Hematopoietic multipotent progenitor cell (in vitro differentiated cells): ENCODE measurements at places on chromosomes 6 and 20.
A peak's percentile ranks its signal among the peaks of the same experiment; 100 is the strongest.

DNA sequence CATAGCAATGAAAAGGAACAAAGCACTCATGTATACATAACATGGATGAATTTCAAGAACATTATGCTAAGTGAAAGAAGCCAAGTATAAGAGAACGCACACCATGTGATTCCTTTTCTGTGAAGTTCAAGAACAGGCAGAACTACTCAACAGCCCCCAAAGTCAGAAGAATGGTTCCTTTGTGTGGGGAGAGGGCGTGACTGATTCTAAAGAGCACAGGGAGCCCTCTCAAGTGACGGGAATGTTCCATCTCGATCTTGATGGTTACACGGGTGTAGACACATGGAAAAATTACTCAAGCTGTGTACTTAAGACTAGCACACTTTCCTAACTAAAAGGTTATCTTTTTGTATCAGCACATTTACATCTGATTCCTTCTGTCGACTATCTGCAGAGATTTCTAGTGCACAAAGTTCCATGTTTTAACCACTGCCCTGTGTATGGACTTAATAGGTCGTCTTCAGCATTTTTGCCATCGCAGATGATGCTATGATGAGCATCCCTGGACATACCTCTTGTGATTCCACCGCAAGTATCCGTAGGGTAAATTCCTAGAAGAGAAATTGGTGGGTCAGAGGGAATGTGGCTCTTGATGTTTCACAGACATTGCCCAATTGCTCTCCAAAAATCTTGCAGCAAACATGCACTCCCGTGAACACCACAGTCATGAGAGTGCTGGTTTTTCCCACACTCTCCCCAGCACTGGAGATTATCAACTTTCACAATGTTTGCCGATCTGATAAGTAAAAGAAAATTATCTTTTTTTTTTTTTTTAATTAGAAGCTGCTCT, 279.3 kb downstream of the BMP7 start:
- no peak for DNase-seq

- DNase-seq = no peak
Measured at GRCh38 chr6:108916026-108916686, 67.9 kb downstream of the ARMC2 start.

DNA sequence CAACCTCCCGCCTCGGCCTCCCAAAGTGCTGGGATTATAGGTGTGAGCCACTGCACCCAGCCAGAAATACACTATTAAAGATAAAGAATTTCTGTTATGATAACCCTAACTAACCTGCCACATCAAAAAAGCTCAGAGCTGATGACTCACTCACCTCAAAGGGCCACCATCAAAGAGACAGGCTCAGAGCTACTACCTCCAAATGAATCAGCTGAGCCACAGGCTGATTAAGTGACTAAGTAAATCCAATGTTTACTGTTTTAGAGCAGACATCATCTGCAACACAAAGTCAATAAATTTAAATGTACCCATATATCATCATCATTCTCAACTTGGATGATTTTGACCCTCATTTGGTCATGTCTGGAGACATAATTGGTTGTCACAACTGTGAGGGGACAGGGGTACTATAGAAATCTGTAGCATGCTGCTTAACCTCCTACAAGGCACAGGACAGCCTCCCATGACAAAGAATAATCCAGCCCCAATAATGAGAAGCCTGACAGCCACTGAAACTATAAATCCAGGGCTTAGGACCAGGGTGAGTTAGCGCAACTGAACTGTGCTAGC, 106.5 kb downstream of the ATP9A start:
- peak; percentile 28 for DNase-seq

DNA sequence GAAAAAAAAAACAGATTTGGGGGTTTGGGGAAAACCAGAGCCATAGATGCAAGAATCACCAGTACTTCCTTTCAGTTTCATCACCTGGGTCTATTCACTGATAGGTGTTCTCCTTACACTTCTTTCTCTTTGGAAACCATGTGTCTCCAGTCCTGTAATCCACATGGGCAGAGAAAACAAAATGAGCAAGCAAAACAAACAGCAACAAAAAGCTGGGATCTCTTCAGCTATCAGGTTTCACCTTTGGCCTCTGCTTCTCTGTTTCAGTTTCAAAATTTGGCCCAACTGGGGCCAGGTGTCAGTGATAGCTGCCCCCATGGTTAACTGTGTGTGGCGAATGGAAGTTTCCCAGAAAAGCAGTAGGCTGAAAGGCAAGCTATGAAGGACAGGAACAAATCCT, 220.0 kb upstream of the THBS2 start:
- no peak for DNase-seq

DNA sequence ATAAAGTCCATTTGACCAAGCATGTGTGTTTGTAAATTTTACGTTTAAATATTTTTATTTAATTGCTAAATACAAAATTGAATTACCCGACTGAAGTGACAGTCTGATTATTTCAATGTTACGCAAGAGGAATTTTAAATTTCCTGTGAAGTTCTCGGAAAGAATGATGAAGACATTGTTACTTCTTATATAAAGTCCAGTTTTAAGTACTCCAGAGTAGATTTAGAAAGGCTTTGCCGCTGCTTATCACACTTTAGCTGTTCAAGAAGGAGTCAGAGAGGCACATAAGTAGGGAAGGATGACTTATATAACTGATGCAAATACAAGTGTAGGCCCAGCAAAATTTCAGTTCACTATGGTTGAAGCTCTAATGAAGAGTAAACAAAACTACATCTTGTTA, 265.1 kb upstream of the CITED2 start:
- no peak for DNase-seq

GRCh38 chr20:37521061-37521771, at the start of gene NNAT:
Gene NNAT, plus strand, starts transcription at chr20:37521250. Its CDS starts 82 bp downstream, at chr20:37521332.
- peak; percentile 33 for DNase-seq

GRCh38 chr6:41174610-41175009, 11.7 kb upstream of the TREM2 start:
- DNase-seq = no peak

DNA sequence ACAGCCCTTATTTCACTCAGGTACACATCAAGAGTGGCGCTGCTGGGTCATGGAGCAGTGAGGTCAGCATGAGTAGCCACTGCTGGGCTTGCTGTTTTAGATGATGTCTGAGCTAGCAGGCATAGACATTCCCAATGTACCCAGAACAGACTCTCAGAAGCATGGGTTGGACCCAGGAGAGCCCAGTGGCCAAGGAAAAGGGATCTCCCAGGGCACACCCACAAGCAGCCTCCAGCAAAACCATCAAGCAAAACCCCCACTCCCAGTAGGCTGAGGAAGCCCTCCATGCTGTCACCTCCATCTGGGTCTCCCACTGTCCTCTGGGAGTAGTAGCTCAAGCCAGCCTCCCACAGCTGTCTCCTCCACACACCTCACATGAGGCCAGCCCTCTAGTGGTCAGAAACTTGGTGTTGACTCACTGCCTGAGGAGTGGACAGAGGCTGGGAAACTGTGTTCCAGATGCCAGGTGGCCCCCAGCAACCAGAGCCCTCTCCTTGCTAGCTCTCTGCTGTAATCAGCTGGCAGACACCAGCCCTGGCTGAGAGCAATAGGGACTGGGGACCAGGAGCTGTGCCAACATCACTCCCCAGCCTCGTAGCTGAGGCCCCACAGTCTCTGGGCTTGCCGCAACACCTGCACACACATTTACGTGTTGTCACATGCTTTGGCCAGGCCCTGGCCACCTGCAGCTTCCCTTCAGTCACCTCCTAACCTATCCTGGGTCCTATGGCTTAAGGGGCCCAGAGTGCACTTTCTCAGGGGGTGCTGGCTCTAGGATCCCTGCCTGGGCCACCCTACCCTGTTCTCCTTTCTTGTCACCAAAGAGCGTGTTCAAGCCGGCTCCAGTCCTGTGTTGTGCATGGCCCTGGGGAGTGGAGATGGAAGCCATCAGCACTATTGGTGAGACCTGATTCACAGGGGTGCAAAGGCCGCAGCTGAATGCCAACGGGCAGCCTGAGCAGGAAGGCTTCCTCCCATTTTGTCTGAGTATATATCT, 1.9 kb upstream of the AP5S1 start:
- DNase-seq = peak; percentile 35

DNA sequence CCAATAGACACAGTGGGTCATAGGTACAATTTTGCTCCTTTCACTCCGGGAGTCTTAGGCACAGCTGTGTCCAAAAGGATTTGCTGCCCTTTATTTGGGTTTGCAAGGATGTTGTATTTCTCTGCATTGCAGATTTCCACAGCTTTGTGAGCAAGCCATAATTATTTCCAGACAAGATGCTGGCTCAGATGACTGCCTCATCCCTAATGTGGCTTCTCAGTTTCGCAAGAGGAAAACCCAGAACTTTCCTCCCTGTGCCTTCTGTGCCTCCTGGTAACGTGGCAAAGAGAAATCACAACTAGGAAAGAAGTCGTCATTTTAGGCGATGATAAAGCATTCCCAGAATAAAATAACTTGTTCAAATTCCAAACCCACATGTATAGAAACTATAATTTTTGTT, 33.7 kb downstream of the FAM50B start:
- no peak for DNase-seq
